ENCODE measurements at places on chromosomes 7 and 10.

- no peak for DNase-seq
Observed at GRCh38 chr7:11485636-11486035, 346.4 kb downstream of the THSD7A start.

GRCh38 chr10:69361303-69361614, 55.5 kb downstream of the TACR2 start:
- no peak for DNase-seq

GRCh38 chr10:44313761-44314165, 71.1 kb downstream of the CXCL12 start:
- DNase-seq: no peak

GRCh38 chr7:1767524-1767923, 97.4 kb downstream of the ELFN1 start:
- DNase-seq: no peak

DNA sequence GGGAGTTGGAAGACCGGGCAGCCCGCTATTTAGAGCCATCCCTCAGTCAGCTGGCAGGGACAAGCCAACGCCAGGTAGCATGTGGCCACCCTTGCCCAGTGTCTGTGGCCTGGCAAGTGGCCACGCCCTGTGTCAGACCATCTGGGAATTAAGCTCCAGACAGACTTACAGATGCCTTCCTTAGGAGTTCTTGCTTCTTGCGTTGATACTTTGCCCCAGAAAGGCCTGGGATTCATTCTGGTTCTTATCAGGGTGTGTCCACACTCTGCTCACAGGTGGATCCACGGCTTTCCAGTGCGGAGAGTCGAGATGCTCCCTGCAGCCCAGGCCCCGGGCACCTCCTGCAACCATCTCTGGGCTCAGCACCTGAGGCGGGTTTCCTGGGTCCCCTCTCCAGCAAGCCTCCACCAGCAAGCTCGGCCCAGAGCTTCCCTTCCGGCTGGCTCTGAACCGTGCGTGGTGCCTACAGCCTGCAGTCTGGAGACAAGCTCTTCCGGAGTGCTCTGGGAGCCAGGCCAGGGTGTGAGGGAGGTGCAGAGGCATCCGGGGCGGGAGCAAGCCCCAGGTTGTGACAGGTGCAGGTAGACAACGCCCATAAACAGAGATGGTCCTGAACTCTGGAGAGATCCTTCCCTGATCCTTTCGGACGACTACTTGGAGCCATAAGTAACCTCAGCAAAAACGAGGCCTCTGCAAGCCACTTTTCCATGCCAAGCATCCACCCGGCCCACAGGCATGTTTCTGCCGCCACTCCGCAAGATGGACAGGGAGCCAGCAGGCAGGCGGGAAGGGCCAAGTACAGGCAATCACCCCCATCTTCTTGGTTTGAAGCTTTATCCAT, 32.3 kb upstream of the PPIF start:
- DNase-seq: no peak

- peak; percentile 61 for DNase-seq
Observed at GRCh38 chr7:151010307-151011096, 13.8 kb downstream of the ATG9B start.

DNA sequence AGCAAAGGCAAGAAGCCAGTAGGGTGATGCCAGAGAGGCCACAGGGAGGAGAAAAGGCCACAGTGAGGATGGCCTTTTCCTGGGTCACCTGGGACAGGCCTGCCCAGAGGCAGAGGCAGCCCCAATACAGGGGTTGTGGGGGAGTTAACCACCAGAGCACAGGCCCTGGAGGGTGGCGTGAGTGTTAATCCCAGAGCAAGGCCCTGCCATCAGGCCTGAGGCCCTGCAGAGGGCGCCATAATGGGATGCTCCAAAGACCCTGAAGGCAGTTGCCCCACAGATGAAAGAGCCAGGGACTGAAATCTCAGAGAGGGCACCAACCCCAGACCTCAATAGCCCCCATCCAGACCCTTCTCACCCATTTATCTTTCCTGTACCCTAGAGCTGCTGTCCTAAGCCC, 23.9 kb downstream of the SLC13A4 start:
- DNase-seq: peak; percentile 21

DNA sequence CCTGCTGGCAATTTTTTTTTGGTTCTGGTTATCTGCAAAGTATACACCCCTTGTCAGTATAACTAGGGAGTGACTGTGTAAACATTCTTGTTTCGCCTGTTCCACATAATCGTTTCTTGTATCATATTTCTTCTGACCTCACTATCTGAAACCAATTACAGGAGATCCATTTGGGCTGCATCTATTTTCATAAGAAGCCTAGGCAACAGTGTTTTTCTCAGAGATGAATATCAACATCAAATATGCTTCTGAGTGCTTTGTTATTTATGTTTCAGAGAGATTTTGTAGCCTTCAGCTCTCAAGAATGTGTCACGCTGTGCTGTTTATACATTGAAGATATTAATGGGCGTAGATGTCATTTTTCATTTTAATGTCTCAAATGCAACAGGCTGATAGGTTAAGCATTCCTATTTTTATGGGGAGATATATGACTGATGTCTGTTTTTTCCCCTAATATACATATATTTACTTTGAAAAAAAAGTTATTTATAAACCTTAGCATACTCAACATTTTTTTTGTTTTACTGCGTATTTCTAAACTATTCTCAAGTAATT, 115.5 kb downstream of the FOXP2 start:
- DNase-seq: no peak

- DNase-seq: peak; percentile 59
Observed at GRCh38 chr7:35424869-35425495, 171.1 kb upstream of the TBX20 start.

DNA sequence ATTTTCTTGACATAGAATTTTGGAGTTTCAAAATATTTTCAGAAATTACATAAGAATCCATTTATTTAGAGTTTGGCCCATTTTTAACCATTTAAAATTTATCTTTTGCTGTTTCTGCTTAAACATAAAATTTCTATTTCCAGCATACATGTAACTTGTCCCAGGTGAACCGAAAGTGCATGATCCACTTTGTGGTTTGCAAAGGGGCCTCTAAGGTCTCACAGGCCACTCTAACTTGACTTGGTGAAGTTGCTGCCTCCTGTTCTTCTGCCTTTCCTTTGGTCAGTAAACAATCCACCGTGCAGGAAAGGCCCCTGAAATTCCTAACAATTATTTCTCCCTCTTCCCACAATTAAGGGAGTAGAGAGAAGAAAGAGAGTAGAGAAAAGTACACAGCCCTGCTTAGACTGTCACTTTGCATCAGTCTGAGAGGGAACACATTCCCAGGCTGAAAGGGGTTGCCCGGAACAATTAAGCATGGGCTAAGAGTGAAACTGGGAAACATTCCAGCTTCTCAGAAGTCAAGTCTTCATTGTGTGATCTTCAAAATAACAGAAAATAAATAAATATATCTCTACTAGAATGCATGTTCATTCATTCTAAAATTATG, 79.5 kb upstream of the SEMA3A start:
- DNase-seq: no peak

DNA sequence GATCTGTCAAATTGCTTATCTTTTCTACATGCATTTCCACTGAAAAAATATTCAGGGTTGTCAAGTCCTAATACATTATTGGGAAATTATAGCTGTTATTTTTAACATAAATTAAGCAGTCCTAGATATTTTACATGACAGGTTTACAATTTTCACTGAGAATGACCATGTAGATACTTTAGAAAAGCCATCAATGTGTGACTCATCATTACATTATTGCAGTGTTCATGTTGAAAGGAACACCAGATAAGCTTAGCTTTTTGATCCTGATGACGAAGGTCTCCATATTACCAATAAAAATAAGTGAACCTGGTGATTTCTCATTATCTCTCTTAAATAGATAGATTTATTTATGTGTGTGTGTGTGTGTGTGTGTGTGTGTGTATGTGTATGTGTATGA, 529.5 kb upstream of the PCDH15 start:
- no peak for DNase-seq

GRCh38 chr7:40673285-40673684, 538.5 kb downstream of the SUGCT start:
- no peak for DNase-seq

GRCh38 chr10:76430061-76430645, 998.7 kb downstream of the LRMDA start:
- DNase-seq: no peak

- no peak for DNase-seq
Observed at GRCh38 chr7:31890766-31891165, 179.4 kb downstream of the PDE1C start.

- DNase-seq: no peak
Observed at GRCh38 chr10:114723361-114723760, 65.3 kb upstream of the ABLIM1 start.

DNA sequence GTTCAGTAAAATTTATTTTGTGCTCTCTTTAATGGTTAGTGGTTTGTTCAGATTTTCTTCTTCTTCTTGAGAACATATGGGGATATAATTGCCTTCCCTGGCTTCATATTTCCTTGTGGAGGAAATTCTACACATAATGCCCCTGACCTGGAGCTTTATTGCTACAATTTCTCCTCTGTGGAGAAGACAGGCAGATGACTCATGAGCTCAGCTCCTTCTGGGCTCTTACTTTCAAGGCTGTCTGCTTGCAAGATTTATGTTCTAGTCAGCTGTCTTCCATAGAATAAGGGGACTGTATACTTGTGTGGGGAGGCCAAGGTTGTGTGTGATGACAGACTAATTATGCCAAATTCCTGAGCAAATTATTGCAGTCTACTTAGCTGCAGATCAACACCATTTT, 1.6 kb downstream of the LRRD1 start:
- DNase-seq: no peak

GRCh38 chr7:4856336-4857057, 5.3 kb downstream of the PAPOLB start:
- DNase-seq: no peak

DNA sequence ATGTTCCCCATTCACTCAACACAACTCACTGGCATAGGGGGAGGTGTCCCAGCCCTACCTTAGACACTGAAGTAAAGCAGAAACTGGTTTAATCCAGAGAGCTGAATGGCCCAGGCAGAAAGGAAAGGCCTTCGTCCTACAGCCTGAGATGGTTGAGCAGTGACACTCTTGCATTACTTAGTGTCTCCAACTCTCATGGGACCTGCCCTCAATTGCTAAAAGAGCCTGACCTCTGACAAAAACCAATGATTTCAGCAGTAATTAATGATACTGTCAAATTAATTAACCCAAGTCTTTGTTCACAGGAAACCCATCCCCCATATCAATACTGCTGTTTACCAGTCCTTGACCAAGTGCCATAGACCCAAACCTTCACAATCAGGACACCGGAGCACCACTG, 48.6 kb downstream of the ICA1 start:
- DNase-seq: no peak

GRCh38 chr10:108230478-108231170, 1066.1 kb upstream of the SORCS1 start:
- no peak for DNase-seq

GRCh38 chr10:59682986-59683937, 26.4 kb downstream of the SLC16A9 start:
- DNase-seq: no peak
